Glomerular endothelial cell (primary cell): ENCODE measurements at places on chromosomes 4 and X. TPM values are rescaled to one million over a fixed set of nuclear protein-coding genes. Genes with fewer than 3 reads are reported as not detected.

PCDH11X gene
- total RNA-seq: not detected in 2 replicates

C1QTNF7 gene
- not detected in 2 replicates for total RNA-seq

PF4V1 gene
- not detected in 2 replicates for total RNA-seq

SERPINA7 gene
- not detected in 2 replicates for total RNA-seq

SULT1B1 gene
- total RNA-seq: 0.24 and 1.1 TPM in 2 replicates

DNA sequence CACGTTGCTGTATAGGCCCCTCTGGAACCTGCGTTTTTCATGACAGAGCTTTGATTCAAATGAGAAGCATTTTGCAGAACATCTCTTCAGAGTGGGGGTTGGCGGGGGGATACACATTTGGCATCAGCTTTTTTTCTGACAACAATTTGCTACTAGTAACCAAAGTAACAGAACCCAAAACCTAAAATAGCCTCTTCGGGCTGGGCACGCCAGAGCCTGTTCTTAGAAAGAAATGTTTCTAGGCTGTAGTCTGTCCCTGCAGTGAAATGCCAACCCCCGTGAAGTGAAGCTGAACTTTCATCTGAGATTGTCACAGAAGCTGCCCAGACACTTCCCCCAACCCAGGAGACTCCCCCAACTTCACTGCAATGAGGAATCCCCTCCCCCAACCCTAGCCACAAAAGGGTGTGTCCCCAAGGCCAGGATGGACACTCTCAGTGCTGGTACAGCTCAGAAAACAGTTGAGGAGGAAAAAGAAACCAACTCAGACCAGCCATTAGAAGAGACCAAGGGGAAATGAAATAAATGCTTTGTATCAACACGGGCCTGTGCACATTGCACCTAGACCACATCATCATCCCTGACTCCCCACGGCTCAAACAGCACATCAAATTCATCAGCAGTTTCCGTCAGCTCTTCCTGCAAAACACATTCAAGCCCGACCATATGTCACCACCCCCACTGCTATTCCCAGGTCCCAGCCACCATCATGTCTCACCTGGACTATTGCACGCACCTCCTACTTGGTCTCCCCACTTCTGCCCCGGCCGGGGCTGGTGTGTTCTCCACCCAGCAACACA is 8.4 kb upstream of the MAN2B2 start:
- DNase-seq: no peak

DNA sequence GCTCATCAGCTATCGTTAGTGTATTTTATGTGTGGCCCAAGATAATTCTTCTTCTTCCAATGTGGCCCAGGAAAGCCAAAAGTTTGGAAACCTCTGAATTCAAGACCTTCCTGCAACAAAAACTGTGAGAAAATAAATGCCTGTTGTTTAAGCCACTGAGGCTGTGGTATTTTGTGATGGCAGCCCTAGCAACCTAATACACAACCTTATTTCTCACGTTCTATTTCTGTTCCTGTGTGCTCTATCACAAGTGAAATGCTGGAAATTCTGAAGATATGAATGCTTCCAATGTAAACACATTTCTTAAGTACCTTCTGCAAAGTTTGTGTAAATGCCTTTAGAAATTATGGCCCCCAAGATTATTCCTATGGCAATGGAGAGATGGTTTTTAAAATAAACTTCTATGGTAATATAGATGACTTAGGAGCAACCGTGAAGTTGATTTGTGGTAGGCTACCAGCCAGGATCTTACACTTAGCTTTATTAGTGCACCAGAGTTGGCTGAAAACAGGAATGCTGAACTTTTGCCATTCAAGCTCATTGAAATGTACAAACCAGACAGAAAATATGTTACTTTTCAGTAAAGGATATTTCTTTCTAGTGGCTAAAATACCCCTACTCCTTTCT is 148.0 kb downstream of the USP46 start:
- DNase-seq: no peak

GRCh38 chrX:48487362-48487798 is 11.4 kb downstream of the FTSJ1 start:
- no peak for DNase-seq

GRCh38 chr4:183732296-183732695 is 73.2 kb downstream of the TRAPPC11 start:
- no peak for DNase-seq

DNA sequence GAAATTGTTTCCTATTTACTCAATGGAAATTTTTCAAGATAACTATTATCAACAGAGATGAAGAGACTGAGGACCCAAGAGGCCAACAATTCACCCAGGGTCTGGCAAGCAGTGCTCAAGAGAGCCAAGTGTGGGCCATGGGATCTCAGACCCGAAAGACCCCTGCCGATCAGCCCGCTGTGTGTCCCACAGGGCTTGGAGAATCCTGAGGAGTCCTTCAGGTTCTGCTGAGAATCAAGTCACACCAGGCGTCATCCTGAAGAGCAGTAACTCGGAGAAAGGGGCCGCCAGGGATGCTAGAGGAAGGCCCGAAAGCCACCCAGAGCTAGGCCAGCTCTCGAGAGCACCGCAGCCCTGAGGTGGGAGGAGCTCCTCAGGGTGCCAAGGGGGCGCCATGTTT is 48.7 kb downstream of the FGFRL1 start:
- no peak for DNase-seq

DNA sequence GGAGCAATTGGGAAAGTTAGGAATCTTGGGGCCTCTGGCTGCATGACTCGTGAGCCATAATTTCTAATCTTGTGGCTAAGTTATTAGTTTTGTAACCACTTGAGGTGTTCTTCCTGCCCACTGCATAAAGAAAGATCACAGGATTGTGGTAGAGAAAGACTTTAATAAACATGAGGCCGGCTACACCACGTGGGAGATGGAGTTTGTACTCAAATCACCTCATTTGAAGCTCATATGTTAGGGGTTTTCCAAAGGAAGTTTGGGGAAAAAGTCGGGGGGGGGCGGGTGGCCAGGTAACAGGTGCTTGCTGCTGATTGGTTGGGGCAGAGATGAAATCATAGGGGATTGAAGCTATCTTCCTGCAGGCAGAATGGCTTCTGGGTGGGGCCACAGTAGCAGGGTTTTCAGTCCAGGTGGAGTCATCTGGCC is 287.8 kb downstream of the ZNF674 start:
- no peak for DNase-seq
